ENCODE measurements at places on chromosomes 6 and 20. TPM values are rescaled to one million over a fixed set of nuclear protein-coding genes. Genes with fewer than 3 reads are reported as not detected.

Gene PNLDC1
- total RNA-seq: 0.33 TPM

Gene TCF15
- total RNA-seq: not detected

Gene CD109
- total RNA-seq: 273 TPM

Gene ZNF165
- total RNA-seq: 3.5 TPM

Gene BPI
- not detected for total RNA-seq

Gene FRK
- total RNA-seq: 6.2 TPM

Gene FAM83D
- total RNA-seq: 3.7 TPM

Gene FAM162B
- total RNA-seq: not detected

Gene RAD21L1
- total RNA-seq: not detected

Gene MEP1A
- not detected for total RNA-seq

Gene HSD17B8
- total RNA-seq: 8.9 TPM

Gene SLPI
- total RNA-seq: 129 TPM

Gene POU3F2
- total RNA-seq: not detected

Gene CRIP3
- 0.50 TPM for total RNA-seq

Gene OXT
- not detected for total RNA-seq

Gene OR5V1
- not detected for total RNA-seq

Gene RAB22A
- 24.8 TPM for total RNA-seq

Gene BPIFA1
- total RNA-seq: not detected

Gene IP6K3
- total RNA-seq: not detected

Gene UTRN
- 36.8 TPM for total RNA-seq

Gene LST1
- not detected for total RNA-seq

Gene PTGIS
- total RNA-seq: 0.17 TPM

Gene TINAG
- total RNA-seq: not detected

Gene LY6G6C
- not detected for total RNA-seq

Gene DNAH8
- total RNA-seq: 0.02 TPM

Gene SLC22A23
- total RNA-seq: 49.3 TPM

Gene SRSF12
- total RNA-seq: 0.54 TPM

Gene ZNF311
- 2.0 TPM for total RNA-seq

Gene GRIK2
- total RNA-seq: 2.8 TPM

Gene SPEF1
- total RNA-seq: 0.26 TPM

Gene NOP56
- total RNA-seq: 215 TPM

Gene MRAP2
- 3.2 TPM for total RNA-seq

Gene EEF1A2
- total RNA-seq: 1.7 TPM

Gene TRAPPC3L
- total RNA-seq: not detected

Gene CDH26
- total RNA-seq: 0.66 TPM

Gene HTR1B
- total RNA-seq: 0.33 TPM

Gene SYNGAP1
- 4.2 TPM for total RNA-seq

Gene TBXT
- not detected for total RNA-seq

Gene PLAGL1
- 27.1 TPM for total RNA-seq

Gene SLC35D3
- not detected for total RNA-seq

Gene PACRG
- not detected for total RNA-seq

Gene PROKR2
- total RNA-seq: not detected
